ENCODE measurements at places on chromosomes 16 and 17. TPM values are rescaled to one million over a fixed set of nuclear protein-coding genes. Genes with fewer than 3 reads are reported as not detected.

OR1G1 gene
- not detected for total RNA-seq

RDM1 gene
- not detected for total RNA-seq

KRT9 gene
- not detected for total RNA-seq

ITGA2B gene
- 3.9 TPM for total RNA-seq

TBC1D3B gene
- total RNA-seq, result 4.1 TPM

XYLT1 gene
- total RNA-seq, result 37.8 TPM

DCXR gene
- total RNA-seq, result 127 TPM

ASGR1 gene
- total RNA-seq, result 0.86 TPM

PKD1 gene
- total RNA-seq, result 97.1 TPM

NGFR gene
- 39.8 TPM for total RNA-seq

KRTAP2-3 gene
- not detected for total RNA-seq

KRTAP3-2 gene
- total RNA-seq, result not detected

CDH3 gene
- 0.14 TPM for total RNA-seq

OVCA2 gene
- 18.9 TPM for total RNA-seq

NXPH3 gene
- 4.8 TPM for total RNA-seq

PLEKHG4 gene
- total RNA-seq, result 2.2 TPM

CCDC200 gene
- total RNA-seq, result not detected

CCL16 gene
- 0.15 TPM for total RNA-seq

GP1BA gene
- not detected for total RNA-seq

MMP25 gene
- 1.7 TPM for total RNA-seq

COQ9 gene
- total RNA-seq, result 91.8 TPM

CETP gene
- 0.59 TPM for total RNA-seq

HLF gene
- 56.6 TPM for total RNA-seq

GPR142 gene
- not detected for total RNA-seq

PRKCB gene
- 3.6 TPM for total RNA-seq

TM4SF5 gene
- not detected for total RNA-seq

GRN gene
- total RNA-seq, result 215 TPM

TXNL4B gene
- 4.5 TPM for total RNA-seq

TEX19 gene
- not detected for total RNA-seq

Data from right cardiac atrium (tissue), 5 donors.